HFFc6 (cell line): ENCODE measurements at places on chromosomes 4 and X. TPM values are rescaled to one million over a fixed set of nuclear protein-coding genes. Genes with fewer than 3 reads are reported as not detected.

- no peaks in the 10 kb centered on the region; the same call in 1 of the 2 replicates for H3K27me3 ChIP-seq
- H3K27ac ChIP-seq, result no peak overlapping the region
- no peak overlapping the region for H3K4me3 ChIP-seq
- no peaks in the 10 kb centered on the region for H3K36me3 ChIP-seq
- peaks cover 21% of the 10 kb centered on the region for H3K4me1 ChIP-seq
These were observed 32.7 kb downstream of the MECP2 start for GRCh38 chrX:154064637-154065435.

GRCh38 chrX:104745152-104745551 is 179.2 kb downstream of the IL1RAPL2 start:
- no peaks in the 10 kb centered on the region for H3K36me3 ChIP-seq
- no peaks in the 10 kb centered on the region for H3K27me3 ChIP-seq
- no peak for DNase-seq
- H3K27ac ChIP-seq, result no peak overlapping the region
- H3K4me3 ChIP-seq, result no peak overlapping the region

The CC2D2A gene
- total RNA-seq, result 18.6 to 26.5 TPM (median 20.2 TPM) in 3 replicates

GRCh38 chrX:105635794-105636193 is 186.5 kb upstream of the NRK start:
- no peaks in the 10 kb centered on the region for H3K4me1 ChIP-seq
- DNase-seq, result no peak
- H3K4me3 ChIP-seq, result no peak overlapping the region
- H3K36me3 ChIP-seq, result no peaks in the 10 kb centered on the region
- H3K27me3 ChIP-seq, result peaks cover 1% of the 10 kb centered on the region; the same call in 1 of the 2 replicates

- H3K27me3 ChIP-seq, result no peaks in the 10 kb centered on the region
- no peak overlapping the region for H3K27ac ChIP-seq
- H3K4me3 ChIP-seq, result no peak overlapping the region
- DNase-seq, result no peak
- H3K4me1 ChIP-seq, result no peaks in the 10 kb centered on the region
- no peaks in the 10 kb centered on the region for H3K36me3 ChIP-seq
These were observed 82.3 kb downstream of the FREM3 start for GRCh38 chr4:143617994-143618679.

The PARM1 gene
- 0.09 to 0.17 TPM in 2 of 3 replicates, not detected in the other for total RNA-seq

The MAGEA2B gene
- total RNA-seq, result not detected in 3 replicates

The NKX6-1 gene
- total RNA-seq, result not detected in 3 replicates

The DIPK2B gene
- not detected in 2 replicates for total RNA-seq

DNA sequence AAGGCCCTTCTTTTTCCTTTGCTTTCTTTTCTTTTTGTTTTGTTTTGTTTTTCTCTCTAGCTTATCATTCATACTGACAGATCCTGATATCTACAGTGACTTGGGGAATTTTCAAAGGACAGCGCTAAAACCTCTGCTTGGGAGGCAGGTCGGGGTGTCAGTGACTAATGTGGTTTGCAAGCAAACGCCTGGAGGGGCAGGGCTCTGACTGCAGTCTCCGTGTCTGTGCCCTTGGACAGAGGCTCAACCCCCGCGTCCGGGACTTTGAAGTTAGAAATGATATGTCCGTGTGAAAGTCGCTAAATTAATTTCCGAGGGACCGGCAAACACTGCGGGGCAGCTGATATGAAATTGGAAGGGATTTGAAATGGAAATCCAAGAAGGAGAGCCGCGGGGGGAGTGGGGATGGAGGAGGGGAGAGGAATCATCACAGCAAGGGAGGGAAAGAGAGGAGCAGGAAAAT is 312.4 kb downstream of the DHRSX start:
- peaks cover 7% of the 10 kb centered on the region; the same call in 1 of the 2 replicates for H3K36me3 ChIP-seq
- peaks cover 4% of the 10 kb centered on the region; the same call in 1 of the 2 replicates for H3K4me1 ChIP-seq
- H3K27ac ChIP-seq, result no peak overlapping the region
- peak; percentile 2 for DNase-seq

- H3K4me3 ChIP-seq, result no peak overlapping the region
- H3K27me3 ChIP-seq, result no peaks in the 10 kb centered on the region
- H3K36me3 ChIP-seq, result peaks cover 6% of the 10 kb centered on the region; the same call in 1 of the 2 replicates
- no peak overlapping the region for H3K27ac ChIP-seq
- no peaks in the 10 kb centered on the region for H3K4me1 ChIP-seq
These were observed 202.6 kb downstream of the RBM46 start for GRCh38 chr4:154983714-154984113.

- H3K27me3 ChIP-seq, result no peaks in the 10 kb centered on the region
- no peak for DNase-seq
- H3K36me3 ChIP-seq, result no peaks in the 10 kb centered on the region
- H3K4me1 ChIP-seq, result no peaks in the 10 kb centered on the region
These were observed 197.2 kb downstream of the GRXCR1 start for GRCh38 chr4:43089730-43090129.

The MAGEA12 gene
- total RNA-seq, result 0.11 TPM in 1 of 2 replicates, not detected in the other

- H3K36me3 ChIP-seq, result no peaks in the 10 kb centered on the region
- H3K4me3 ChIP-seq, result no peak overlapping the region
- H3K27me3 ChIP-seq, result no peaks in the 10 kb centered on the region
- H3K27ac ChIP-seq, result no peak overlapping the region
These were observed 497.9 kb upstream of the PCDH10 start for GRCh38 chr4:132651196-132651595.

- DNase-seq, result no peak
- H3K27ac ChIP-seq, result no peak overlapping the region
These were observed 110.6 kb downstream of the NEXMIF start for GRCh38 chrX:74814681-74815080.

The SAGE1 gene
- not detected in 3 replicates for total RNA-seq

The FREM3 gene
- total RNA-seq, result 0.03 TPM in 1 of 3 replicates, not detected in the others

DNA sequence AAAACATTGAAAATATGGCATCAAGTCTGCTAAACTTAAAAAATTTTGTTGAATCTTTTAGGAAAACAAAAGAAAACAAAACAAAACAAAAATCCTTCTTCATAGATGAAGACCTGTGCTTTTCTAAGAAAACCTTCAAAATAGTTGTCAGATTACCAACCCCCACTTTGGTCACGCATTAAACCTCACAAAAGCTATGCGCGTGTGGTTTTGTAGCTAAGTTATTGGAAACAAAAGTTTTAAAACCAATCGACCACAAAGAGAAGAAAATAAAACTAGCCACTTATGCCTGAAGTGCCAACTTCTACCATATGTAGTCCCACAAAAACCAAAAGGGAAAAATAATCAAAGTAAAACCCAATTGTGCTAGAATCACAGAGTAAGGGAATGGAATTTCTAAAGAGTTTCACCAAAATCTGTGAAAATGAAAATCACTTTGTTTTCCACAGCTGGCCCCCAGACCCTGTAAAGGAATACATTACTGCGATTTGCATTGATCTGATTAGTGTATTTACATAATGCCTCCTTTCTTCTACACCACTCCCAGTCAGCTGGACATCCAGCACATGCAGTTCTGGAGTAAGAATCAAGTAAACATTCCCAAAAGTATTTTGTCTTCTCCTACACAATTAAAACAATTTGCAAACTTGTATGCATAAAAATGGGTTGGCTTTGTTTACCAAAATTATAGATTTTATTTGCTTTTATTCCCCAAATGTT is 330.1 kb upstream of the DKK2 start:
- H3K27ac ChIP-seq, result no peak overlapping the region
- DNase-seq, result no peak
- peaks cover 6% of the 10 kb centered on the region for H3K27me3 ChIP-seq
- no peak overlapping the region for H3K4me3 ChIP-seq
- no peaks in the 10 kb centered on the region for H3K4me1 ChIP-seq
- no peaks in the 10 kb centered on the region for H3K36me3 ChIP-seq

- DNase-seq, result no peak
- peaks cover 3% of the 10 kb centered on the region for H3K36me3 ChIP-seq
- H3K4me1 ChIP-seq, result peaks cover 20% of the 10 kb centered on the region
- H3K4me3 ChIP-seq, result no peak overlapping the region
- H3K27ac ChIP-seq, result no peak overlapping the region; the same call in 1 of the 2 replicates
- no peaks in the 10 kb centered on the region; the same call in 1 of the 2 replicates for H3K27me3 ChIP-seq
These were observed 99.1 kb downstream of the FRYL start for GRCh38 chr4:48680848-48681568.

The FHIP1A gene
- 0.55 to 0.90 TPM (median 0.83 TPM) in 3 replicates for total RNA-seq

The COX7B2 gene
- total RNA-seq, result not detected in 3 replicates

The N4BP2 gene
- total RNA-seq, result 1.0 to 2.2 TPM (median 1.4 TPM) in 3 replicates

GRCh38 chr4:145098675-145099037 is 545 bp downstream of the ABCE1 start:
- peak overlapping the region; percentile 97 for H3K4me3 ChIP-seq
- peaks cover 19% of the 10 kb centered on the region for H3K36me3 ChIP-seq
- peaks cover 31% of the 10 kb centered on the region for H3K4me1 ChIP-seq
- peak; percentile 48 for DNase-seq
- no peaks in the 10 kb centered on the region for H3K27me3 ChIP-seq
- H3K27ac ChIP-seq, result peak overlapping the region; percentile 99

The ARSJ gene
- total RNA-seq, result 33.9 and 36.3 TPM in 2 replicates

The HS3ST1 gene
- total RNA-seq, result not detected in 3 replicates

The BGN gene
- total RNA-seq, result 306 to 379 TPM (median 323 TPM) in 3 replicates

- no peak overlapping the region; the same call in 1 of the 2 replicates for H3K4me3 ChIP-seq
- no peaks in the 10 kb centered on the region for H3K27me3 ChIP-seq
- no peaks in the 10 kb centered on the region for H3K36me3 ChIP-seq
- no peak overlapping the region; the same call in 1 of the 2 replicates for H3K27ac ChIP-seq
These were observed 706.1 kb upstream of the EPHA5 start for GRCh38 chr4:66376396-66376795.

The CENPE gene
- 11.6 and 36.5 TPM in 2 replicates for total RNA-seq

The TIGD4 gene
- total RNA-seq, result not detected in 2 replicates

- H3K27ac ChIP-seq, result no peak overlapping the region
- H3K27me3 ChIP-seq, result no peaks in the 10 kb centered on the region
- H3K4me1 ChIP-seq, result no peaks in the 10 kb centered on the region
- no peak overlapping the region for H3K4me3 ChIP-seq
- H3K36me3 ChIP-seq, result no peaks in the 10 kb centered on the region
These were observed 94.6 kb upstream of the FAM47C start for GRCh38 chrX:36913551-36913950.

The ARHGEF38 gene
- total RNA-seq, result not detected in 3 replicates

GRCh38 chr4:9898596-9899305 is 117.3 kb downstream of the DRD5 start:
- no peak overlapping the region for H3K4me3 ChIP-seq
- DNase-seq, result no peak
- H3K27ac ChIP-seq, result no peak overlapping the region
- H3K4me1 ChIP-seq, result no peaks in the 10 kb centered on the region

DNA sequence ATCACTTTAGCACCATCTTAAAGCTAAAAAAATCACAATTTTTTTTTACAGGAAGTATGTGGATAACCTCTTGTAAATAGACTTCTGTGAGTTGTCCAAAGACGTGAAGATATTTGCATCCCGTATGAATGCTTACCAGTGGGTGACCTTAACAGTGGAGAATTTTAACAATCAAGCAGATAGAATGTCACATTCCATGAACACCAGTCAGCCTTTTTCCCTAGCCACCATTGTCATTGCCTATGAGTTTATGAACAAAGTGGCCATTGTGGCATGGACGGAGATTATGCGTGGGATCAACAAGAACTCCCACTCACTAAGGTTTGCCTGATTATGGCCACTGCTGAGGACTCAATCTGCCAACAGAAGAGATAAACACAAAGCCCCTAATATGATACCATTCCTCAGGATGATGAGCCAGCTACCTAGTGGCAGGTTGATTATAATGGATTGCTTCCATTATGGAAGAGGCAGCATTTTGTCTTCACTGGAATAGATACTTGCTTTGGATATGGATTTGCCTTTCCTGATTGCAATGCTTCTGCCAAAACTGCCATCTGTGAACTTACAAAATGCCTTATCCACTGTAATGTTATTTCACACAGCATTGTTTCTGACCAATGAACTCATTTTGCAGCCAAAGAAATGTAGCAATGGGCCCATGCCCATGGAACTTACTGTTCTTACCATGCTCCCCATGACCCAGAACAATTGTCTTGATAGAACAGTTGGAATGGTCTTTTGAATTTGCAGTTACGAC is 830.9 kb upstream of the NDST4 start:
- H3K4me3 ChIP-seq, result no peak overlapping the region
- H3K27me3 ChIP-seq, result no peaks in the 10 kb centered on the region
- no peaks in the 10 kb centered on the region for H3K36me3 ChIP-seq
- no peak for DNase-seq

GRCh38 chrX:21975812-21976211 is 35.3 kb downstream of the SMS start:
- H3K27ac ChIP-seq, result peak overlapping the region; percentile 79
- H3K27me3 ChIP-seq, result no peaks in the 10 kb centered on the region
- H3K4me1 ChIP-seq, result peaks cover 44% of the 10 kb centered on the region
- H3K4me3 ChIP-seq, result peak overlapping the region; percentile 34; the same call in 1 of the 2 replicates

- H3K36me3 ChIP-seq, result no peaks in the 10 kb centered on the region
- H3K27ac ChIP-seq, result no peak overlapping the region
- H3K4me1 ChIP-seq, result no peaks in the 10 kb centered on the region
These were observed 284.5 kb upstream of the CTSO start for GRCh38 chr4:156238171-156238570.

DNA sequence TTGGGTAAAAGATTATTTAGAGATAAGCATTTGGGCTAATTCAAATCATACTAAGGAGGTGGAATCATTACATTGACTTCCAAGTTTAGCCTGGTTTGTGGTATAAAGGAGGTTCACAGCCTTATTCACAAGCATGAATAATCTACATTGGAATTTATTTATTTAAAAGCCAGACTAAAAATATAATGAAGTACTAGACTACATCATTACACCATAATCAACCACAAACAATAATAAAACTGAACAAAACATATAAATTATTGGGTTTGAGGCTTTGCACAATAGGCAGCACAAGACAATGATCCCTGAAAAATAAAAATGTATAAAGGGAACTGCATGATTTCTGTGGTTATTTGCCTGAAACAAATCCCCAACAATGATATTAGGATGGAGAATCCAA is 314.0 kb downstream of the GBA3 start:
- DNase-seq, result no peak
- no peaks in the 10 kb centered on the region for H3K4me1 ChIP-seq
- H3K27ac ChIP-seq, result no peak overlapping the region
- H3K36me3 ChIP-seq, result no peaks in the 10 kb centered on the region
- H3K27me3 ChIP-seq, result no peaks in the 10 kb centered on the region
- H3K4me3 ChIP-seq, result no peak overlapping the region

- 0 out of 2 replicates have a peak, but pooled peaks cover 8% of the 10 kb centered on the region for H3K4me1 ChIP-seq
- H3K27me3 ChIP-seq, result peaks cover 12% of the 10 kb centered on the region
- peak; percentile 58 for DNase-seq
- H3K27ac ChIP-seq, result no peak overlapping the region
- H3K4me3 ChIP-seq, result no peak overlapping the region; the same call in 1 of the 2 replicates
These were observed 41.0 kb upstream of the UCP1 start for GRCh38 chr4:140609548-140610425.

DNA sequence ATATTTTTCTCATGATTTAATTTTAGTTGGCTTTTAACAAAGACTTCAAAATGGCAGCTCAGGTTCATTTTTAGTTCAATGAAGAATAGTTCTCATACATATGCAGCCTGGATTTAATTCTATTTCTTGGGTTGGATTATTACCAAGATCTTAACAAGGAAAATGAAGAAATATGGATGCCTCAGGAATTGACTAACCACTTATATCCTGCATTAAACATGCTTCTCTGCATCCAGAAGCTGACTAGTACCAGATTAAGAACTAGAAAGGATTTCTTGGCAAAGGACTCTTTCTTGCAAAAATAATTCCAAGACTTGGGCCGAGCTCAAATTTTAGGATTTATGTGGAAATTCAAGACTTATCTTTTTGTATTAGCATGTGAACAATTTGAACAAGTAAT is 5.6 kb upstream of the KLHL2 start:
- DNase-seq, result no peak
- H3K4me3 ChIP-seq, result no peak overlapping the region
- no peak overlapping the region for H3K27ac ChIP-seq
- H3K36me3 ChIP-seq, result no peaks in the 10 kb centered on the region
- peaks cover 1% of the 10 kb centered on the region; the same call in 1 of the 2 replicates for H3K27me3 ChIP-seq
